Dermis lymphatic vessel endothelial cell (primary cell): ENCODE measurements at places on chromosomes 13 and 19. TPM values are rescaled to one million over a fixed set of nuclear protein-coding genes. Genes with fewer than 3 reads are reported as not detected.

ZNF296 gene
- under 0.01 TPM in 1 of 2 replicates, not detected in the other for total RNA-seq

FAM124A gene
- total RNA-seq = 2.8 and 5.3 TPM in 2 replicates

PRR20A gene
- not detected in 2 replicates for total RNA-seq

CEBPA gene
- total RNA-seq = 0.33 and 0.34 TPM in 2 replicates

SCGB2B2 gene
- under 0.01 TPM in 1 of 2 replicates, not detected in the other for total RNA-seq

PRX gene
- 1.5 TPM in 2 replicates for total RNA-seq

ZNF541 gene
- 0.22 and 0.77 TPM in 2 replicates for total RNA-seq

MAG gene
- total RNA-seq = not detected in 2 replicates

PALM gene
- 28.6 and 34.0 TPM in 2 replicates for total RNA-seq

SYNE4 gene
- under 0.01 TPM in 1 of 2 replicates, not detected in the other for total RNA-seq

NLRP5 gene
- total RNA-seq = not detected in 2 replicates

FGF9 gene
- total RNA-seq = not detected in 2 replicates
